ENCODE measurements at places on chromosomes 13 and 19. TPM values are rescaled to one million over a fixed set of nuclear protein-coding genes. Genes with fewer than 3 reads are reported as not detected.

DNA sequence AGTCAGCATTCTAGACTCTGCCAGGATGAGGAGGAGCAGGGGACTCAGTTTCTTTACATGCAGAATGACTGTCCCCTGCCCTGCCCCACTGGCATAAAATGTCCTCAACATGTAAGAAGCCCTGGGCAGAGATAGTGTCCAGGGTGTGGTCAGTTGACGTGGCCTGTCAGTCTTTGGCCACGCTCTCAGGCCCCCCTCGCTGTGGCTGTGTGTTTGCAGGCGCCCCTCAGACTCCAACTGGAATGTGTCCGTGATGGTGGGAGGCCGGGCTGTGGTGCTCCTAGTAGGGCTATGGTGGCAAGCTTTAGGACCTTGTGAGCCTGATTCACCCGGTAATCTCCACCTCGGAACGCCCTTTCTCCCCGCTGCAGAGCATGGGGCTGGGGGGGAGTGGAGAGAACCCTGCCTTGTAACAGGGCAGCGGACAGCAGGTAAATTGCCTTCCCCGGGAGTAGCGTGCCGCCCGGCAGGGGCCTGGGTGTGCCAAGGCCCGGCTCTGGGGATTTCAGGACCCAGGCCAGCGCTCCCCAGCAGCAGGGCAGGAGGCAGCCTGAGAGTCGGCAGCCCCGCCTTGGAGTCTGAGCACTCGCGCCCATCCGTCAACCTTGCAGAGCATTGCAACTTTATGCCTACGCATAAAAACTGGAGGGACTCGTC lies 62.3 kb downstream of the CHST8 start:
- no peak for DNase-seq

DNA sequence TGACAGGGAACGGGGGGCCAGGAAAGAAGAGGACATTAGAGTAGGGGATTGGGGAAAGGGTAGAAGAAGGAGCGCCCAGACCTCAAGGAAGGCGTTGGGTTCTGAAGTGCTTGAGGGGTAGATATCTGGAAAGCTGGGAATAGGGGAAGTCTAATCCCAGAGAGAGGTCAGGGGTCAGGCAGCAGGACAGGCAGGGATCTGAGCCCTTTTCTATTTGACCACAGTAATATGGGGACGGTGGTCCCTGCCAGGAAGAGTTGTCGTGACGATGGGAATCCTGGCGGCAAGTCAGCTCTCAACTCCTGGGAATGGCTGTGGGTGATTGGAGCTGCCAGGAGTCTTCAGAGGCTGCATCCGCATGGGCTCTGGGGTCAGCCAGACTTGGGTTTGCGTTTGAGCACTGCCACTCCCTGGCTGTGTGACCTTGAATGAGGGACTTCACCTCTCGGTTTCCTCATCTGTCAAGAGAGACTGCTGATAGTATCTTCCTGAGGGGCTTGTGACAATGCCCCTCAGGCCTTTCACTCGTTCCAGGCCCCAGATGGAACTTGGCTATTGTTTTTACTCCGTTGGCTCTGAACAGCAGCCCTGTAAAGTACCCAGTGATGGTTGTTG lies 1.3 kb downstream of the AP2A1 start:
- DNase-seq, result no peak

DNA sequence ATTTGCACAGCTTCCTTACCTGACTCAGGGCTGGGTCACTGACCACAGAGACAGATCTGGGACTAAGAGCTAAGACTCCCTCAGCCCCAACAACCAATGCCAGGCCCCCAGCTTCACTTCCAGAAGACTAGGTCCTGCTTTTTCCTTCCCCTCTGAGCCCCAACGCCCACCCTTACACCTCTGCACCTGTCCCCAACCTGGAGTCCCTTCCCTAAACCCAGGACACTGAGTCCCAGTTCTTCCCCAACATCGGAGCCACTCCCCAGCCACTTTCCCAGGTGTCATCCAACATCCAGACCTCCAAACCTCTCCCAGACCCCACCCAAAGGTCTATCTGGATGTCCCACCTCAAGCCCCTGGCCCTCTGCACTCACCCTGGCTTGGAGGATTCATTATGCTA lies 2.9 kb downstream of the FCER2 start:
- no peak for DNase-seq

GRCh38 chr13:94254737-94255136 lies 224.7 kb downstream of the DCT start:
- no peak for DNase-seq

DNA sequence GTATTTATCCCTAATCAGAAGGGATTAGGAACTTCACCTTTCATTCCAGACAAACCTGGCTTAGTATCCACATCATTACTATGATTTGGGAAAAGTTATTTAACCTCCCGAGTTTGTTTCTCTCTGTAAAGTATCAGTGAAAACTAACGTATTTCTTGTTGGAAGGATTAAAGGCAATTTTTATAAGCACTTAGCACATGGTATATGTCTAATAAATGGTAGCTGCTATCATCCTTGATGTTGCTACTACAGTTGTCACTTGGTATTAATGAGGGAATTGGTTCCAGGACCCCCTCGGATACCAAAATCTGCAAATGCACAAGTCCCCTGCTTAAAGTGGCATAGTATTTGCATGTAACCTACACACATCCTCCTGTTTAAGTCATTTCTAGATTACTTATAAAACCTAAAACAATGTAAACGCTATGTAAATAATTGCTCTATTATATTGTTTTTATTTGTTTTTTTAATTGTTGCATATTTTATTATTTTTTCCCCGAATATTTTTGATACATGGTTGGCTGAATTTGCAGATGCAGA lies 42.7 kb upstream of the FAM124A start:
- no peak for DNase-seq

- no peak for DNase-seq
These were observed 3.0 kb upstream of the PLIN4 start for GRCh38 chr19:4521170-4521887.

DNA sequence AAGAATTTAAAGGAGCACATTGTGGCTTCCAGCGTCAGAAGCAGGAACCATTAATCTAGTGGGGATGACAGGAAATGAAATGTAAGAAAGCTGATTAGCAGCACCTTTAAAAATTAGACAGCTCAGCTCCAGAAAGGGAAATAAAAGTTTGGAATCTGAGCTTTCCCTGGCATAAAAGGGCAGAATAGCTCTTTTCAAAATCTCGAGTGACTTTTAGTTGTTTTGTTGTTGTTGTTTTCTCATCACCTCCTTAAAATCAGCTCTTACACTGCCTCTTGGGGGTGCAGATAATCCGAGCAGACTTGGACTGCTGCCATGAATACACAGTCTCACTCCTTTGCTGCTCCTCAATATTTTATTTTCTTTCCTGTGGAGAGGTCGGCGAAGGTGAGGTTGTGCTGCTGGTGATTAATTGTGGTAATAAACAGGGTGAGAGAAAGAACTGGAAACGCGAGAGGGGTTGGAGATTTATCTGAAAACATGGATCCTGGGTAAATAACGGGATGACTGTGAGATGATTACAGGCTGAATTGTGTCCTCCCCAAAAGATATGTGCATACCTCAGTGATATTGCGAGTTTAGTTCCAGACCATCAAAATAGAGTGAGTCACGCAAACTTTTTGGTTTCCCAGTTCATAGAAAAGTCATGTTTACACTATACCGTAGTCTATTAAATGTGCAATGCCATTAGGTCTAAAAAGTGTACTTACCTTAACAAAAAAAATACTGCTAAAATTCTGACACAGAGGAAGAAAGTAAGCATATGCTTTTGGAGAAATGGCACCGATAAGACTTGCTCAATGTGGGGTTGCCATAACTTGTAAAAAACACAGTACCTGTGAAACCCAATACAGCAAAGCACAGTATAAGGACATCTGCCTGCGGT lies 787.7 kb downstream of the UQCRFS1 start:
- DNase-seq, result no peak

- no peak for DNase-seq
These were observed 5.6 kb downstream of the SNRPA start for GRCh38 chr19:40756502-40757110.

GRCh38 chr13:25864116-25864515 lies 187.7 kb downstream of the SHISA2 start:
- DNase-seq, result no peak

GRCh38 chr13:21668732-21669275 lies 2.1 kb upstream of the FGF9 start:
- DNase-seq, result no peak

- DNase-seq, result no peak
These were observed 13.7 kb downstream of the GAS6 start for GRCh38 chr13:113849981-113850721.

DNA sequence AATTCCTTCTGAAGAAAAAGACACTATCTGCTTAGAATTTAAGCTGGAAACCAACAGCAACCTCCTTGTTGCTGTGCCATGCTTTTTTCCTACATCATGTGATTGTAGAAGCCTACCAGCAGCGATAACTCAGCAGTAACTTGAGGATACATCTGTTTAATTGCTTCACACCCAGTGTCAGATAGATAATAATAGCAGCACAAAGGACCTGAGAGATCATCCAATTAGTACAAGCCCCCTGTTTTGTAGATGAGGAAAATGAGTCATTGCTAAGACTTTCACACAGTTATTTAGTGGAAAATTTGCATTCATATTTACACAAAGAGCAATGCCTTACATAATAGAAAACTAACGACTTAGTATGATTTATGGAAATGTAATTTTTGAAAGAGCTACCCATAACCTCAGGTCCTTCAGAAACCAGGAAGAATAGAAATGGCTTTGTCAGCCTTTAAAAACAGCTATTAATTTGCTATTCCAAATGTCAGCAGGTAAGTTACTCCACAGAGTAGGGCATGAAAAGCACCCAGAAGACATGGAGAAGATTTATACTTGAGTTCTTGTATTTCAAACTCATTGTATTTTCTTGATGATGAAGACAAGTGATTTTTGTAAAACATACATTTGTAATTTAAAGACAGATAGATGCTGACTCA lies 93.7 kb upstream of the SGCG start:
- DNase-seq, result no peak

- no peak for DNase-seq
These were observed 94.4 kb downstream of the URI1 start for GRCh38 chr19:30036154-30037129.

GRCh38 chr19:50330365-50331078 lies 1.3 kb upstream of the KCNC3 start:
- peak; percentile 53 for DNase-seq

DNA sequence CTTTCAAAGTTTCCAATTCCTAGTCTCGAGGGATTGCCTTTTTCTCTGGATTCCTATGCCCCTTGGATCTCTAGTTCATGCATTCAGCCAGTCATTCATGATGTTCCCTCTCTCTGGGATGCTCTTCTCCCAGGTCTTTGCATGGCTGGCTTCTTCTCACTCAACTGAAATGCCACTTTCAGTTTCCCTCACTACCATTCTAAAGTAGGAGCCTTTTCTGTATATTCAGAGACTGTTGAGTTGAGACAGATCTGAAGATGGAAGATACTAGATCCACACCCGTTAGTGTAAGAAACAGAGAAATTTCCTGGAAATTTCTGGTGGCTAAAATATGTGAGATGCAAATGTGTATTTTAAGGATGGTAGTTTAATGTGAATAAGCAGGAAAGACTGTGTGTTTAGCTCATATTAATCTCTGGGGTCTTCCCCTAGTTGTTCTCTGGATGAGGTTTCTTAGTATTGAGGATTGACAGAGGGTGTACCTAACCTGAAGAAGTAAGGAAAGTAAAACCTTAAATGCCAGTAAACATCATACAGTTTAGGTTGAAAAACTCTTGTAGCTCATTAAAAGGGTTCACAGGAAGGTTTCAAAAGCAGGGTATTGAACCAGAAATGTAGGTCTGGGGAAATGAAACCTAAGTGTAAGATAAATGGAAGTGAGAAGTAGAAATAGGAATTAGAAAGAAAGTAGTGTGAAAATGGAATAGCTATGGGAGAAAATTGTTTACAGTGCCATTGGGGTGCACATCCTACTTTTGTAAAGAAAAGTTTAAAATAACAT lies 331.3 kb downstream of the NDFIP2 start:
- DNase-seq, result no peak

GRCh38 chr13:30085087-30085486 lies 222.3 kb downstream of the KATNAL1 start:
- no peak for DNase-seq

DNA sequence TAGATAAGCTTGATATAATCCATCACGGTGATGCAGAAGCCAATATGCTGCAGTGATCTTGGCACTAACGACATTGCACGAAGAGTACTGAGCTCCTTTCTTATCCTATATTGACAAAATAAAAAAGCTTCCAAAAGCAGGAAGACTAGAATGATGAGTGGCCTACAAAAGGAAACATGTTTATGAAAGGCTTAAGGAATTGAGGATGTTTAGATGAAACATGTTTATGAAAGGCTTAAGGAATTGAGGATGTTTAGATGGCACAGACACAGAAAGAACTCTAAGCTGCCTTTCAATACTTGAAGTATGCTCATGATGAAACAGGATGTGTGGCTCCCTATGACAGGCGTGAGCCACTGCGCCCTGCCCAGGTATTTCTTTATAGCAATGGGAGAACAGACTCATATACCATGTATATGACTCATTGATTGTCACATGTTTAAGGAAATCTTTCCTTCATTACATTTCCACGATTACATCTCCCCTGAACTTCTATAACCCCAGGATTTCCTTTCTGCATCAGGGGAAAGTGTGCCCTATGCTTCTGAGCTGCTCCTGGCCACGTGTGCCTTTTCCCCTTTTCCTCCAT lies 690.8 kb upstream of the ARGLU1 start:
- DNase-seq, result peak; percentile 90

- DNase-seq, result no peak
These were observed 5.9 kb upstream of the CIRBP start for GRCh38 chr19:1263188-1263587.

GRCh38 chr13:79987761-79988160 lies 353.2 kb downstream of the SPRY2 start:
- DNase-seq, result no peak

- peak; percentile 74 for DNase-seq
These were observed at the start of gene ZNF420 for GRCh38 chr19:37077934-37078716. TSS of gene ZNF420 (plus strand) at chr19:37078433. CDS start at chr19:37089119, 10,686 bp downstream.

GRCh38 chr19:41172297-41173164 lies 20.5 kb upstream of the CYP2S1 start:
- DNase-seq, result no peak

- DNase-seq, result no peak
These were observed 6.0 kb downstream of the TMEM255B start for GRCh38 chr13:113764793-113765563.

Gene VPS36
- 17.9 TPM for total RNA-seq

Gene CEACAM3
- total RNA-seq, result not detected

Gene PCDH20
- total RNA-seq, result 12.7 TPM

Gene CEACAM4
- not detected for total RNA-seq

Gene MEF2B
- not detected for total RNA-seq

Gene URAD
- not detected for total RNA-seq

Gene LRG1
- 0.43 TPM for total RNA-seq

Gene GAS6
- 6.4 TPM for total RNA-seq

Gene PDE4C
- total RNA-seq, result 0.06 TPM

Gene KIR2DL4
- total RNA-seq, result not detected

Gene PNMA8C
- total RNA-seq, result not detected

Gene NOSIP
- total RNA-seq, result 114 TPM

Measured in H4 (cell line).